ENCODE measurements at places on chromosomes 13 and 19.

GRCh38 chr19:27720155-27720554 is 1492.8 kb downstream of the UQCRFS1 start:
- DNase-seq, result no peak

DNA sequence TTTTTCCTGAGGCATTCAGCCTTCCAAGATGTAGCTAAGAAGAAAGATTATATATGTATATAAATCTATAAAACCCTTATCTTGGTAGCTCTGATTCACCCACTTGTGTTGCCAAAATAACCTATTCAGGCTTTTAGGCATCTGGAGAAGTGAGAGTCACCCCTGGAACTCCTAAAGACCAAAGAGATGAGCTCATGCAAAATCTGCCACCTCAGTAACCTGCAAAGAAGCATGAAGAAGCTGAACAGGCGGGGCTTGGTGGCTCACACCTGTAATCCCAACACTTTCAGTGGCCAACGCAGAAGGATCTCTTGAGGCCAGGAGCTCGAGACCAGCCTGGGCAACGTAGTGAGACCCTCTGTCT is 393.7 kb downstream of the FOXO1 start:
- no peak for DNase-seq

DNA sequence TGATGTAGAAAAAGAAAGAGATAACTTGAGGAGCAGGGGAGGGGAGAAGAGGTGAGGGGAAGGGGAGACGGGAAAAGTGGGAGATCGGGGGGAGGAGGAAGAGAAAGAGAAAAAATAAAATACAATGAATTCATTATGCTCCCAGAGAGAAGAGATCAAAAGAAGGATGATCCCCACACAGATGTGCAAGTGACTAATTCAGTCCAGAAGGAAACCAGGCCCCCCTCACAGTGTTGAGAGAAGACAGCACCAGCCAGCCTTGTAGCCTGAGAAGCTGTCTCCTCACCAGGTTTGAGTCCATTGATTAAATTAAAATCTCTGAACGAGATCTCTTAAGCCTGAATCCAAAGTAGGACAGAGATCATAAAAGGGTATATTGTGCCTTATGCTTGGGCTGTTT is 333.7 kb upstream of the NBEA start:
- no peak for DNase-seq

DNA sequence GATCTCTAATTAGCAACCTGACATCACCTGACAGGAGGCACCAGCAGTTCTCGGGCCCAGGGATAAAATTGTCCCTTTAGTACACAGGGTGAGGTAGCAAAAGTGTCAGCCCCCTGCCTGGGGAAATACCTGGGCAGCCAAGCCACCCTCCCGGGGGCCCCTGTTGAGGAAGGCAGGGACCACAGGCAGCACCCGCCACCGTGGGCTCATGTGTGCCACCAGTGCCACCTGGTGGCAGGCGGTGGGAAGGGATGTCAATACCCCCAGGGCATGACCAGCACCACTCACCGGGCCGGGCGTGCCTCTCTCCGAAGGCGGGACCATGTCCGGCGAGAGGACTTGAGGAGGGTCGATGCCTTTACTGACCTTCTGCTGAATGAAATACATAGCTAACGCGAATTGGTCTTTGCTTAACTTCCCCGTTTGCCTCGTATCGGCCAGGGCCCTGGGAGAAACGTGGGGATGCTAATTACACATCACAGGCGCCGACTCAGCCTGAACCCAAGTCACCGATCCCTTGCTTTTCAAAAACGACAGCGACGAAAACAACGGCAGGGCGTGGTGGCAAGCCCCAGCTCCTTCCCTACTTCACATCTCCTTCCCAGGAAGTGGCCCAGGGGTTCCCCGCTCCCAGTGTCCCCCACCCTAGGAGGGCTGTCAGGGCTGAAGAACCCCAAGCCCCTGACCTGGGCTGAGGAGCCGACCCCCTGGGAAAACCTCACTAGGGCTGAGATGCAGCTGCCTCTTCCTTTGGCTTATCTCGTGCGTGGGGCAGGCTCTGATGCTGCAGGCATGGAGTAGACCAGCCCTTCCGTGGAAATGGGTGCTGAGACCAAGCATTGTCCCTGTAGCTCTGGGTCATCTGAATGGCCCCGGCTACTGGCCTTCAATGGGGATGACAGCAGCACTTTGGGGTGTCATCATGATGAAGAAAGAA is 53.8 kb downstream of the EPS15L1 start:
- DNase-seq, result peak; percentile 66

GRCh38 chr19:1274852-1275259 is 474 bp upstream of the FAM174C start:
- DNase-seq, result no peak

DNA sequence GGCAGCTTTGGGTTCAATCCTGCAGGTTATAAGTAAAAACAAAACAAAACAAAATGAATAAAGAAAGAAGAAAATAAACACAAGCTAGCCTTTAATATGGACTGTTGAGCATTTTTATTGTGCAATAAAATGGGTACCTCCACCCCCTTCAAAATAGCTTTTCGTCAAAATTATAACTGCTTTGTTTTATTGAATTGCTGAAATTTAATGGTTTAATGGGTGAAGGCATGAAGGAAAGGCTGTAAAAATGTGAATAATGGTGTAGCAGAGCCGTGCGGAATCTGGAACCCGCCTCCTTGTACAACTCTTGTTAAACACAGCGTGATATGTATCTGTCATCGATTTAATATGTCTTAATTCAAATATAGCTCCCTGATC is 2.2 kb upstream of the ZIC5 start:
- DNase-seq, result no peak

GRCh38 chr13:109985871-109986450 is 199.6 kb upstream of the IRS2 start:
- DNase-seq, result no peak

- DNase-seq, result no peak
These were observed 4.3 kb upstream of the RLN3 start for GRCh38 chr19:14023404-14024235.

DNA sequence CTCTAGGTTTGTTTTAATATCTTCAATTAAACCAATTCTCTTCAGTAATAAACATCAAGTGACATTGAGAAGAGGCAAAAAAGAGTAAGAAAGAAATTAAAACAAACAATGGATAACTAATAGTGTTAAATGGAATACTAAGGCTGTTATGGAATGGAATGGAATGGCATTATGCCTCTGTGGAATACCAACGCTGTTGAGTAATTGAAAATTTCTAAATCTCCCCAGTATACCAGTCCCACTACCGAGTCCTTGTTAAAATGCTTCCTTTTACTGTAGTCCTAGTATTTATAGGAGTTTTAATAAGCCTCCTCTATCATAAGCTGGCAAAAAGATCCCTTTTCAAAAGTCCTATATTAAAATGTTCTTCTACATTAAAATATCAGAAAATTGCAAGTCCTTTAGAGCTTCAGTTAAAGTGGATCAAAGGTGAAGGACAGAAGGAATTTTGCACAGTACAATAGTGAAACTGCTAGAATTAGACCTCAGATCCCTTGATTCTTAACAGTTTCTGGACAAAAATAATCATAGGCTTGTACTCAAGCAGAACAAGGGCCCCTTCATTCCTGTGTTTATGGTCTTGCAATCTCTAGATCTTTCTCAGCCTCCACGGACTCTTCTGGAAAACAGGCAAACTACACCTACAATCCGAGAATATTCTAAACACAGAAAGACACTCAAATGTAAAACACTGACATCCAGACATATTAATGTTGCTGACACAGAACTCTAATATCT is 128.2 kb downstream of the PCDH9 start:
- DNase-seq, result no peak

GRCh38 chr19:48461651-48461981 is 6.2 kb downstream of the KCNJ14 start:
- no peak for DNase-seq

DNA sequence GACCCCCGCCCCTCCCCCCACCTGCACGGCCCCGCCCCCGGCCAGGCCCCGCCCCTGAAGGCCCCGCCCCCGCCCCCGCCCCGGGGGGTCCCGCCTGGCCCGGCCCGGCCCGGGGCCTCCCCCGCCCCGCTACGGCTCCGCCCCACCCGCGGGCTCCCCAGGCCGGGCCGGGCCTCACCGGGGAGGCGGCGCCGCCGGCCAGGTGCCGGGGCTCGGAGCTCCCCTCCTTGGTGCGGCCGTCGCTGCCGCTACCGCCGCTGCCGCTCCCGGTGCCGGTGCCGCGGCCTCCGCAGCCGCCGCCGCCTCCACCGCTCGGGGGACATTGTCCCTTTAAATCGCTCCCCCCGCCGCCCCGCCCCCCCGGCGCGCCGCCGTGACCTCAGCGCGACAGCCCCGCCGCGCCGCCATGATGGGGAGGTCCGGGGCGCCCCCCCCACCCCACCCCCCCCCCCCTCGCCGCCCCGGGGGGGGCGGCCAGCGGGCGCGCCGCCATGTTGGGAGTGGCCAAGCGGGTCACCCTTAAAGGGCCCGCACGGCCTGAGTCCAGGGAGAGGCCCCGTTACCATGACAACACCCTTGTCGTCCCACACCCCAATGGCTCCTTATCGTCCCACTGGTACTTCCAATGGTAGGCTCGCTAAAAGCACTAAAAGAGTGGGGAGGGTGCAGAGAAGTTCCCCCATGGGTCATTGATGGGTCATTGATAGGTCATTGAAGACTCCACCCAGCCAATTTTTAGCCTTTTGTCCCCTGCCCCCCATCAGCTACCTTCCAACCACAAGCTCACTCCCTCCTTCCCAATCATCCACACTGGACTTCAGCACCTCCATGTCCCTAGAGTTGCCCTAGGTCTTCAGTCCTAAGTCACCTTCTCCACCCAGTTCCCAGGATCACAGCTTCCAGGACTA is at the start of gene WIZ:
TSS of gene WIZ (minus strand) at position 337 of the 908 bp plus-strand sequence. CDS start 1,649 bp downstream, outside the sequence.
- DNase-seq, result peak; percentile 87

DNA sequence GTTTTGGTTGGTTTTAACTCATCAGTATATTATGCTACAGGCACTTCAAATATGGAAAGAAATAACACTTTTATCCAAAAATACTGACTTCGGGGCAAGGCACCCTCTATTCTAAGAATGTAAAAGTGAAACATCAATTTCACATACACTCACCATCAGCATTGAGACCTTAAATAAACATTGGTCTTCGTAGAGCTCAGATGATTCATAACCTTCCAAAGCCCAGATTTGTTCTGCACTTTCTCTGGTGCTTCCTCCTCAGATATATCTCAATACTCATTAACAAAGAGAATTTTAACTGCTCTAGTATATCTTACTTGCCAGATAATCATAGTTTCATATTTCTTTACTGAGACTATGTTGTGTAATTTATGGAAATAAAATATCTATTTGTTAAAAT is 794.3 kb downstream of the LIG4 start:
- no peak for DNase-seq

DNA sequence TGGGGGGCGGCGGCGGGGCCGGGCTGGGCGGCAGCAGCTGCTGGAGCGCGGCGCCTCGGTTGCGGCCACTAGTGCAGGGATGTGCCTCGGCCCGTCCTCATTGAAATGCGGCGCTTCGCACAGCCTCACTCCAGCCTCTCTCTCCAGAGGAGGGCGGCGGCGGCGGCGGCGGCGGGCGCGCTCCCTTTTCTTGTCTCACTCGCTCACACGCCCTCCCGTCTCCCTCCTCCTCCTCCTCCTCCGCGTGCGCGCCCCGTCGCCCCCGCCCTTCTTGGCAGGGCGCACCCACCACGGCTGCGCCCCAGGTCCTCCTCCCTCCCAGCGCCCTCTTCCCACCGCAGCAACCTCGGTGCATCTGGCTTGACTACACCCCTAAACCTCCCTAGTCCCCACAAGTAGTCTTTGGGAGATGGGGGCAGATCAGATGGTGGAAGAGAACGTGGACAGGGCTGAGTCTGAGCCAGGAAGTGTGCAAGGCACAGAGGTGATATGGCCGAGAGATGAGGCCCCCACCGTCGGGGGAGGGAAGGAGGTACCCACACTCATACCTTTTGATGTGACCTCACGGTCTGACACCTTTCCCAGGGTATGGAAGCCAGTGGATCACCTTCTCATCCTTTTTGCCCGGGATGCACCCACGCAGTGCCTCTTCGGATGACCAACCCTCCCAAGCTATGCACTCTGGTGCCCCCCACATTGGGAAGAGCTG is at the start of gene DCLK1:
TSS of gene DCLK1 (minus strand) at position 161 of the 709 bp plus-strand sequence.
- DNase-seq, result no peak

DNA sequence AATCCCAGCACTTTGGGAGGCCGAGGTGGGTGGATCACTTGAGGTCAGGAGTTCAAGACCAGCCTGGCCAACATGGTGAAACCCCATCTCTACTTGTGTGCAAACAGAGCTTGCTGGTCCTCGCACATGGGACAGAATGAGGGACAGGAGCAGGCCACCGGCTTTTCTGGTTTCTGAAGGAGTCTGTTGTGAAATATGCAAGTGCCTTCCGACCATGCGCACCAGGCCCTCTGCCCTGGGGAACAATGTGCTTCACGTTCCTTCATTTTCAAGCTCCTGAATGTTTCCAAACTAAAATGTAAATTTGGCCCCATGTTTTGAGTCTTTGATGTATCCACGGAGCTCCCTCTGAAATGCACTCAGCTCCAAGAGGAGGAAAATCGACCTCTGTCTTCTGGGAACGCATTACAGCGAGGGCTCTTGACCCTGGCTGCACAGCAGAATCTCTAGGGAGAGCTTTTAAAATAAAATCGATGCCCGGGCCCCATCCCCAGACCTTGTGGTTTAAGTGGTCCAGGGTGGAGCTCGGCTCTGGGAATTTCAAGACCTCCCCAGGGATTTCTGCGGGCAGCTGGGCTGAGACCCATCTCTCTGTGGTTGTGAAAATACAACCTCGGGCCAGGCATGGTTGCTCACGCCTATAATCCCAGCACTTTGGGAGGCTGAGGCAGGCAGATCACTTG is 9.3 kb upstream of the ACP4 start:
- DNase-seq, result no peak

DNA sequence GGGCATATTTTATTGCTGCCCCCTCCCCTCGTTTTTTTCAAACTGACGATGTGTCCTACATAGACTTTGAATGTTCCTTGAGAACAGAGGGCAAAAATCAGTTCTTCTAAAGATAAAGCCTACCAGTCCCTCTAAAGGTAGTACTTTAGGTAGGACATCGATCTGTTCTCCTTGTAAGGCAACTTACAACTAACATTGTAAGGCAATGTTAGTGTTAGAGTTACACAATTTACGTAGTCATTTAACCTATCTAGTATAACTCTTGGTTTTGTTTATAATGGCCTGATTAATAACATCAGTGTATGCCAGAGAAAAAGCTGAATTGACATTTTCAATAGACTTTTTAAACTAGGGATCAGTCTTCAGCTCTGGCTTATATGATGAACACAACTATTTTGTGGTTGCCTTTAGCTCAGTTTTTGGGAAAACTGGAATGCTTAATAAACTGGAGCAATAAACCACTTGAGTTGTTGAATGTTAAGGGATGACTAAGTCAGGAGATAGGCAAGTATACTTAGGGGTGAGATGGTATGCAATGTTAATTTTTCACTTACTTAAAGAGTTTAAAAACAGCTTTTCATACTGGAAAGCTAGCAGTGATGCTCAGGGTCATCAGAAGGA is 2.2 kb downstream of the NDFIP2 start:
- no peak for DNase-seq

GRCh38 chr13:48829536-48829935 is 146.2 kb upstream of the FNDC3A start:
- DNase-seq, result no peak

DNA sequence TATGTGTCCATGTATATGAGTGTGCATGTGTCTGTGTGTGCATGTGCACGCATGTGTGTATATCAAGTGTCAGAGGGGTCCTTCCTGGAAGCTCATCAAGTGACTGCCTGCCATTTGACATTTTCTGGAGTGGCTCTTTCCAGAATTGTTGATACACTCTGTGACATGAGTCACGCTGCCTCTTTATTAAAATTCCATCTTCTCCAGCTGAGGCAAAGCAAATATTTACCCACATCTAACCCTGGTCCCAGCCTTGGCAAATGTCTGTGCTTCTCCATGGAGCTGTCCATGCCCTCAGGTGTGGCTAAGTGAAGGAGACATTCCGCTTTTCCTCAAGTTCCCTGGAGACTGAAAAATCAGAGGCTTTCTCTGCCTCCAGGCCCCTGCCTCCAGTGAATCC is 88.2 kb upstream of the MBNL2 start:
- DNase-seq, result no peak

- no peak for DNase-seq
These were observed 127.2 kb upstream of the GJB6 start for GRCh38 chr13:20359335-20359734.

All from activated naive CD4-positive, alpha-beta T cell treated with Interleukin-2 at 50 U/mL for 16 hours (primary cell).